DMS153 (cell line): ENCODE measurements at places on chromosomes 6 and 20.

- no peak for DNase-seq
These were observed 63.4 kb upstream of the FBXL4 start for GRCh38 chr6:99011151-99011550.

GRCh38 chr6:80725156-80725930 is 618.9 kb downstream of the BCKDHB start:
- DNase-seq = no peak

DNA sequence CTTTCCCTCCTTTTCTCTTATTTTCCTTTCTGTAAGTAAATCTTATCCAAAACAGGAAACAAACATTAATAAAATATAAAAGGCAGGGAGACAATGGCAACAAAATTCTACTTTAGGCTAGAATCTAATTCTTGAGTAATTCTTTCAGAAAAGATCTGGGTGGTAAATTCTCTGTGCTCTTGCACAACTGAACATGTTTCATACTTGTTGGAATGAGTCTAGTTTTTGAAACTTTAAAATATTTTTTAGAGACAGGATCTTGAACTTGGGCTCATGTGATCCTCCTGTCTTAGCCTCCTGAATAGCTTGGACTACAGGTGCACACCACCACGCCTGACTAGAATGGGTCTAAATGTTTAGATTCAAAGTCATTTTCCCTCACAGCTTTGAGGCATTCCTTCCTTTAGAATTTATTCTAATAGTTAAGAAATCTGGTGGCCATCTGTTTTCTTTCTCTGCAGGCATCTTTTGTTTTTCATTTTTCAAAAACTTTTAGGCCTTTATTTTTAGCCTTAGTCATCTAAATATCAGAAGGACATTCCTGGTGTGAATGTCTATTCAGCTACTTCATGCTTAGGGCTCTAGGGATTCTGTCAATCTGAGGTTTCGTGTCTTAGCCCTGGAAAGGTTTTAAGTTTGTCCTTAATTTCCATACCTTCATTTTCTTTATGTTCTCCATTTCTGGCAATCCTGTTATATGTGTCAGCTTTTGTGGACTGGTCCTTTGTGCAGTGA is 76.5 kb downstream of the CDKAL1 start:
- DNase-seq = no peak

- no peak for DNase-seq
These were observed 13.3 kb downstream of the SNX5 start for GRCh38 chr20:17955302-17955701.

GRCh38 chr6:56663344-56663743 is 20.7 kb upstream of the DST start:
- no peak for DNase-seq

- no peak for DNase-seq
These were observed 17.6 kb downstream of the PLAGL2 start for GRCh38 chr20:32189691-32190615.

DNA sequence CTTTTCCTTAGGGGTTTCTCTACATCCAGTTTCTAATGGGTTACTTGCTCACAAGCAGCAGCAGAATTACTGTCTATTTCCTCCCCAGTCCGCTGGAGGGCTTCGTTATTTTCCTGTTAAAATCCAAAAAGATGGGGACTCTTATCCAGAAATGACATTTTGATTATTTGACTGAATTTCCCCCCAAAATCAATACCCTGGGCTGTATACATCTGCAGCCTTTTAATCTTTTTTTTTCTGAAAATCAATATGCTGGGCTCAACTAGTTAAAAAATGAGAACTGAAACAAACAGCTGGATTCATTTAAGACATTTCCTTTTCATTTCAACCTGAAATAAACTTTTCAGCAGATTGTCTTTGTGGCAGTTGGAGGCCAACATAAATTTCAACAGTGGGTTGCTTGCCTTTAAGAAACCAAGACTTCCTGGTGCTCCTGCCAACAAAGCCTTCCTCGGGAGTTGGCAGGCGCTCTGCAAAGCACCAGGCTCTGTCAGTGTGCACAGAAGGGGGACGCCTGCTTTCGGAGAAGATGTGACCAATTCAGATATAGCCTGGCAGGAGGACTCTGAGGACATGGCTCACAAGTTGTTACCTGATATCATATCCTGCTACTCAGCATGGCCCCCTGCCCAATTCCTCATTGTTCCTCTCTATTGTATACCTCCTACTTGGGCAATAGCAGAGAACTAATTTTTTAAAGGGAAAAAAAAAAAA is 204.7 kb upstream of the ARG1 start:
- no peak for DNase-seq

GRCh38 chr6:81624453-81624852 is 128.0 kb downstream of the TENT5A start:
- no peak for DNase-seq

GRCh38 chr6:146739696-146740095 is 140.9 kb downstream of the ADGB start:
- no peak for DNase-seq

GRCh38 chr6:752438-752837 is 59.5 kb upstream of the EXOC2 start:
- no peak for DNase-seq

DNA sequence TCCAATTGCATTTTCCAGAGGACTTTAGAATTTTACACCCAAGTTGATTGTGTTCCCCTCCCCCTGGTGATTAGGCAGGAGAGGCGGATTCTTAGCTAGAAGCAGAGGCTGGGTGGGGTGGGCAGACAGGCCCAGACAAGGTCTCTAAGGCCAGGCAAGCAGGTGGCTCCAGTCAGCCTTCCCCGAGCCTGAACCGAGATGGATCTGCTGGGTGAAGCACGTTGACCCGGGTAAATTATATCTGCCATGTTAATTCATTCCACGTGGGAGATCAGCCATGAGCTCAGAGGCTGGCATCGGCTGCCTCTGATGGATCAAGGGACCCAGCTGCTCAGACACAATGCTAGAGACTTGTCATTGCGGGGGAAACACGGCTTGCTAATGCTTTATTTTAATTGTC is 159.5 kb upstream of the MAFB start:
- no peak for DNase-seq

DNA sequence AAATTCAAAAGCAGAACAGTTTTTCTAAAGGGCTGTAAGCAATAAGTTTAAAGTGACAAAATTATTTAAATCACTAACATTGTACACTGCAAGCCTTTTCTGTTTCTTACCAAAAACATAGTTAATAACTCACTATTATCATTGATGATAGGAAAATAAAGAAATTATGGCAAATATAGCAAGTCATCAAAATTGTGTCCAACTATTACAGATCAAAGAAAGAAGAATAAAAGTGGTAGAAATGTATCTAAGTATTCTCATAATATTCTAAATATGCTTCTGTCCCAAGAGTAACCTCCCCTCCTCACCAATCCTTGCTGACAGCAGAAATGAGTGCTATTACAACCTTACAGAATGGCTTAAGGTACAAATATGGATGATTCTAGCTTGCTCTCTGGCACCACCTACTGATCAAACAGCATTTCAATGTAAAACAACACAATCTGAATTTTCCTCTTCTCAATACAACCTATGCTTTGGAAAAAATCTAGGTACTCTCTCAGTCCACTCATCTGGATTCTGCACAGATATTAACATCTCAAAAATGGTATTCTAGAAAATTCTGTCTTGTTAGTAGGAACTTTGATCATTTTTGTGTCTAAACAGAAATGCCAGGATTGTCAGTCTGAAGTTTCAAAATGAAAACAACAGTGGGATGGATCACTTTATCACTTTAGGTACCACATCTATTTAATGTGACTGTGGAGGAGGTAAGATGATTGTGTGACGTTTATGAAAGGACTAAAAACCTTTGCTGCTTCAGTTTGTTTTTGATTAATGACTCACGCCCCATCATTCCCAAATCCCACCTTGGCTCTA is 40.9 kb downstream of the ZFP64 start:
- DNase-seq = no peak

DNA sequence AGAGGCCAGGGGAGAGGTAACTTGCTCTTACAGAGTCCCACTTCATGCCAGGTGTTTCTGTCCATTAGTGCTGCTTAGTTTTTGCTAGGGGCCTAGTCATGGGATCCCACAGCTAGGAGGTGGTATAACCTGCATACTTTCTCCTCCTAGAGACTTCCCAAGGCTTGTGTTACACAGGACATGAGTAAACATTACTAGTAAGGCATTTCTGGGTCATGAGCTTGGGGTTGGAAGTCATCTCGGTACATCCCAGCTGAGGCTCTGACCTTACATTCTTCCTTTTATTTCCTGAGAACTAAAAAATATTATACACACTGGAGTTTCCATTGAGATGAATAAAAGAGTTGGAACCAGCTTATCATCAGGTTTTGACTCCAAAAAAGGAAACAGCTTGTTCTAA is 20.9 kb upstream of the PNPLA1 start:
- no peak for DNase-seq

GRCh38 chr20:18001131-18001921 is 32.5 kb downstream of the MGME1 start:
- DNase-seq = no peak

DNA sequence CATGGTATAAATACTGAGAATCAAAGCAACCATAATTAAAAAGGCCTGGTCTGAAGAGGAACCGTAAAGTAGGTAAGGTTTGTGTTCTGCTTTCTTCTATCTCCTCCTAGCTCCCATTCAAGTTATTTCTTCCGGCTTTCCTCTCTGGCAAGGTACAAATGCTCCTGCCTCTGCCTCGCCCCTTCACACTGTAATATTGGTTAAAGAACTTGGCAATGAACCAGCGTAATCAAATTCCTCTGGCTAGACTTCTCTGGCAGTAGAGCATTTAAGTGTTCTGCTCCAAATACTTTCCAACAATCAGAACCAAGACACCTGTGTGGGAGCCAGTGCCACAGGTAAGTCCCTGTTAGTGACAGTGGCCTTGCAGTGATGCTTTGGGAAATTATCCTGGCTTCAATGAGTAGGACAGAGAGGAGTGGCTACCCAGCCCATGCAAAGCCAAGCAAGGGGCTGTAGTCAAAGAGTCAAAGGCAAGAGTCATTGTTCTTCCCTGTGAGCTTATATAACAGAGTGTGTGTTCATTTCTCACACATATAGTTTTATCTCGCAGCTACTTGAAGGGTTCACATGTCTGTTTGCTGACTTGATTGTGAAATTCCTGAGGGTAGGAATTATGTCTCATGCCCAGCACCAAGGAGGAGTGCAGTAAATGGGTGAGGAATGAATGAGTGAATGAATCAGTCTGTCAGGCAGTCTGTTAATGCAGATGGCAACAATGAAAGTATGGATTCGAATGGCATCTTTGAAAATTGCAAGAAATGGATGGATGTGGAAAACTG is 329.3 kb downstream of the NRN1 start:
- DNase-seq = no peak

DNA sequence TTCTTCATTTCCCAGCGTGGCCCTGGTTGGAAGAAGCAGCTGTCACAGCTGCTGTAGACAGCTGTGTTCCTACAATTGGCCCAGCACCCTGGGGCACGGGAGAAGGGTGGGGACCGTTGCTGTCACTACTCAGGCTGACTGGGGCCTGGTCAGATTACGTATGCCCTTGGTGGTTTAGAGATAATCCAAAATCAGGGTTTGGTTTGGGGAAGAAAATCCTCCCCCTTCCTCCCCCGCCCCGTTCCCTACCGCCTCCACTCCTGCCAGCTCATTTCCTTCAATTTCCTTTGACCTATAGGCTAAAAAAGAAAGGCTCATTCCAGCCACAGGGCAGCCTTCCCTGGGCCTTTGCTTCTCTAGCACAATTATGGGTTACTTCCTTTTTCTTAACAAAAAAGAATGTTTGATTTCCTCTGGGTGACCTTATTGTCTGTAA is 292.7 kb downstream of the ESR1 start:
- no peak for DNase-seq

GRCh38 chr6:106116125-106116832 is 30.1 kb downstream of the PRDM1 start:
- no peak for DNase-seq

DNA sequence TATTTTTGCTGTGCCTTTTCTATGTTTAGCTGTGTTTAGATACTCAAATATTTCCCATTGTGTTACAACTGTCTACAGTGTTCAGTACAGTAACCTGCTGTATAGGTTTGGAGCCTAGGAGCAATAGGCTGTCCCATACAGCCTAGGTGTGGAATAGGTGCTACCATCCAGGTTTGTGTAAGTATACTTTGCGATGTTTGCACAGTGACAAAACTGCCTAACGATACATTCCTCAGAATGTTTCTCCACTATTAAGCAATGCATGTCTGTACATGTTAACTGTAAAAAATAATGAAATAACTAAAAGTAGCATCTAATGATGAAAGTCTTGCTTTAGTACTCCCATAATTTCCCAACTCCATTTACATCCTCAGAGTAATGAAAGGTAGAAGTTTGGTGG is 46.0 kb downstream of the SERAC1 start:
- DNase-seq = no peak

DNA sequence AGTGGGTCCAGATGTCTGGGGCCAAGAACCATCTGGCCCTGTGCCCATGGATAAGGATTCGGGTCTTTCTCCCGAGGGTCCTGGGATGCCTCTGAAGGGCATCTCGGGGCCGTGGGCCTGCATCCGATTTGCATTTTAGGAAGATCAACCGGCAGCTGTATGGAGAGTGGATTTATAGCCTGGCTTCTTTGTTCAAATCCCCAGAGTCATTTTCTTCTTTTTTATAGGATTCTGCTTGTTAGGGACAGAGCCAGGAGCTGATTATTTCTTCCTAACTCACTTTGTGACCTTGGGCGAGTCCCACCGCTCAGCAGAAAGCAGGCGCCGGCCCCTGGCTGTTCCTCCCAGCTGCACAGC is 52.9 kb upstream of the APCDD1L start:
- no peak for DNase-seq

GRCh38 chr6:125224231-125224861 is 70.8 kb downstream of the TPD52L1 start:
- DNase-seq = no peak

GRCh38 chr6:37713529-37714119 is 15.9 kb upstream of the MDGA1 start:
- DNase-seq = no peak

DNA sequence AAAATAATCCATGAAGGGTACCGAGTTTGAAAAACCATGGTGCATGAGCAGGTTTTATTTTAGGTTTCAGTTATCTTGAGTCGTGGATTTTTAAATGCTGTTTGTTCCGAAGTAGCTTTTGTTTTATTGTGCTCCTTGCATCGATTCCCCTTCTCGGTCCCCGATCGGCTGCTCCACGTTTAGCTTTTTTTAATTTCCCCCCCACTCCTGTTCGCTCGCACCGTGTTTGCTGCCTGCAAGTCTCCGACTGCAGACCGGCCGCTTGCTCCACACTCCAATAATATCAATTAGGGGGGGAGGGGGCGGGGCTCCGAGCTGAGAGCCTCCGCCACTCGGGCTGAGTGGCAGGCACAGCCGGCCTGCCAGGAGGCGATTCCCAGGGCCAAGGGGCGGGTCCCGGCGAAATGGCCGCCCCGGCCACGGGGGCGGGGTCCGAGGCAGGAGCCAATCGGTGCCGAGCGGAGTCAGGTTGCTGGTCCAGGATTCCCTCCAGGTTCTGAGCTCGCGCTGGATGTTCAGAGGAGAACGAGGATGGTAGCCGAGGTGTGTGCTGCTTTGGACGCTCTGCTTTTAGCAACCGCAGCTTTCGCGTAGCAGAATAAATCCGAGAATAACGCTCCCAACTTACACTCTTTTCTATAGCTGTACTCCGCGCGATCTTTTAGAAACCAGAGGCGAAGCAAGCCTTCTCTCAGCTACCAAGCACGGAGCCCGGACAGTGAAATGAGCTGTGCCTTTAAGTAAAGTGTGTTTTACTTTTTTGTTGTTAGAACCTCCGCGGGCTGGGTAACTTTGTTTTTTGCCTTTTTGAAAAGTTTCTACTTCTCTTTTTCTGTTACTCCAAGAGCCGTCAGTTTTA is at the start of gene EPHA7:
TSS of gene EPHA7 (minus strand) at position 256 of the 859 bp plus-strand sequence. CDS start at position 38, 218 bp downstream.
- DNase-seq = peak; percentile 98
